AG08396 (cell line): ENCODE measurements at places on chromosomes 7 and 10.

- no peak for DNase-seq
Observed at GRCh38 chr7:158025686-158026600, 561.7 kb downstream of the PTPRN2 start.

- DNase-seq: peak; percentile 40
Observed at GRCh38 chr7:108455998-108456677, at the start of gene NRCAM. Gene NRCAM (minus strand): TSS chr7:108456436. CDS start chr7:108240064, 216,372 bp downstream.

- DNase-seq: no peak
Observed at GRCh38 chr7:94477878-94478277, 31.7 kb upstream of the CASD1 start.

DNA sequence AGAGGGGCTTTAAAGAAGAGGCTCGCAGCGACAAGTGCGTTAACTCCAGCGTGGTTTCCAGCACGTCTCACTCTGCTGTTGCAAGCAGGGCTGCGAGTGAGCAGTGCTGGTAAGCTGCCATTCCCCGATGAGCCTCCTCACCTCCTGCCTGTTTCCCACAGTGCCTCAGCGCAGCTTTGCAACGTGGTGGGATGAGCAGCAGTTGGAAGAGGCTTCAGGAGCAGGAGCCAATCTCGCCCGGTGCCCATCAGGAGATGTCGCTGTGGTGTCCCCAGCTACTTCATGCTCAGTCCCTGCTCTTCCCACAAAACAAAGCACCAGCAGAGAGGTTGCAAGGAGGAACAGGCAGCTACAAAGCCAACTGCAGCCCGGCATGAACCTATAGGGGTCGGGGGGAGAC is 2.4 kb upstream of the ADARB2 start:
- DNase-seq: no peak

GRCh38 chr7:140364819-140365218 is 33.5 kb downstream of the SLC37A3 start:
- DNase-seq: no peak
